ENCODE measurements at places on chromosomes 2 and 18. TPM values are rescaled to one million over a fixed set of nuclear protein-coding genes. Genes with fewer than 3 reads are reported as not detected.

The SIX3 gene
- total RNA-seq = 0.90 TPM

The ABHD1 gene
- total RNA-seq = 0.78 TPM

The IL1RL1 gene
- 6.1 TPM for total RNA-seq

The DOK6 gene
- total RNA-seq = 6.8 TPM

The COL3A1 gene
- total RNA-seq = 81.3 TPM

The GKN1 gene
- not detected for total RNA-seq

The TGFA gene
- 8.2 TPM for total RNA-seq

The CXCR4 gene
- 30.8 TPM for total RNA-seq

DNA sequence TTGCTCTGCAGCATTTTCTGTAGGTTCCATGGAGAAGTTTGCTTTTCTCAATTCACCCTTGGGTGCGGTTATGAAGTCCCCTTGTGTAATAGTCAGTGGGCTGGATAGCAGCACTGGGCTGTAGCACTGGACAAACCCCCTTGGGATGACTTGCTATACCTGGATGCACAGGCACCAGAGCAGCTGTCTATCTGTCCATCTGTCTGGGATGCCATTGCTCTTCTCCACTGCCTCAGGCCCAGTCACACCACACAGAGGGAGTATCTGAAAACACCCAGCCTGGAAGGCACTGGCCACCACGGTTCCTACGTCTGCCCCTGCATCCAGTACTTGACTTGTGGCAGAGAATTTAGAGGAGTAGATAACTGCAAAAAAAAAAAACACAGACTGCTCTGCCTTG is 254.5 kb downstream of the TFCP2L1 start:
- no peak overlapping the region for H3K27ac ChIP-seq
- no peak overlapping the region for H3K4me3 ChIP-seq
- no peaks in the 10 kb centered on the region for H3K27me3 ChIP-seq
- no peaks in the 10 kb centered on the region for H3K4me1 ChIP-seq

- H3K27ac ChIP-seq = no peak overlapping the region
- no peaks in the 10 kb centered on the region for H3K36me3 ChIP-seq
- H3K4me3 ChIP-seq = no peak overlapping the region
- no peaks in the 10 kb centered on the region for H3K27me3 ChIP-seq
- H3K4me1 ChIP-seq = no peaks in the 10 kb centered on the region
Observed at GRCh38 chr18:33558529-33558928, 19.5 kb upstream of the ASXL3 start.

DNA sequence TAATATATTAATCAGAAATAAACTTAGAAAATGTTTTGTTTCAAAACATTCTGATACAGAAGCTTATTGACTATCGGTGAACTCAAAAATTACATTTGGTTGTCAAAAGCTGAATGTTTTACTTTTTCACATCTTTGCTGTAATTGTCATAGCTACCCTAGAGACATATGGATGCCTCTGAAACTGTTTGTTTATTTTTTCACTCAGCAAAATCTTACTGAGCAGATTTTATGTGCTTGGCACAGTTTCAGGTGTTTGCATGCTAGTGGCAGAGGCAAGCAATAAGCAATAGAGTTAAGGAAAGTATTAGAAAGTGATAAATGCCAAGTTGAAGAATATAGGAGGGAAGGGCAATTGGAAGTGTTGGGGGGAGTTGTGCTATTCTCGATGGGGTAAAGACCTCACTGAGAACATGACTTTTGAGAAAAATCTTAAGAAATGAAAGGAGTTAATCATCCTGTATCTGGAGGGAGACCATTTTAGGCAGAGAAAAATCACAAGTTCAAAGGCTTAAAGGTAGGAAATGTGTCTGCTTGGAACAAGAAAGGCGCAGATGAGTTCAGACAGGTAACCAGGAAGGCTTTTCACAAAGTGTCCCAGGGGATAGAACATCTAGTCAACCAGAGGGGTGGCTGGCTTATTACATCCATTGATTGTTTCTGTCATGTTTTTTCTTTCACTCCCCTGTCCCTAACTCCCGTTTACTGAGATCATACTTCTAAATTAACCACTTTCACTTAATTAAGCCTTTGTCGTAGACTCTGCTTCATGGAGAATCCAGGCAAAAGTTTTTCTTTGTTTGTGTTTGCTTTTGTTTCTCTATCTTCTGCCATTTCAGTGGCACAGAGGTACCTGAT is 27.2 kb upstream of the COBLL1 start:
- no peak overlapping the region for H3K27ac ChIP-seq
- H3K27me3 ChIP-seq = no peaks in the 10 kb centered on the region
- no peaks in the 10 kb centered on the region for H3K36me3 ChIP-seq

DNA sequence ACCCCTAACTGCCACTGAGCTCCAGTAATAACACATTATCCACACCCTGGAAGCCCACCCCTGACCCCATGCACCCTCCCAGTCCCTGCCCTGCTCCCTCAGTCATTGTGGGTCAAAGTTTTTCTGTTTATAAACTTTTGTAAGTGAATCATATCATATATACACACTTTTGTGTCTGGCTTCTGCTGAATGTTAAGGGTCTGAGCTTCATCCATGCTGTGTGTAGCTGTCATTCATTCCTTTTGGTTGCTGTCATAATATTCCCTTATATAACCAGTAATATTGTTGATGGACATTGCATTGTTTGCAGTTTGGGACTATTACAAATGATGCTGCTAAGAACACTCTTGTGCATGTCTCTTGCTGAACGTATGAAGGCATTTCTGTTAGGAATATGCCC is 14.5 kb downstream of the CNNM4 start:
- H3K4me3 ChIP-seq = no peak overlapping the region
- H3K27me3 ChIP-seq = no peaks in the 10 kb centered on the region
- no peak for DNase-seq
- H3K36me3 ChIP-seq = peaks cover 24% of the 10 kb centered on the region
- H3K4me1 ChIP-seq = peaks cover 30% of the 10 kb centered on the region

DNA sequence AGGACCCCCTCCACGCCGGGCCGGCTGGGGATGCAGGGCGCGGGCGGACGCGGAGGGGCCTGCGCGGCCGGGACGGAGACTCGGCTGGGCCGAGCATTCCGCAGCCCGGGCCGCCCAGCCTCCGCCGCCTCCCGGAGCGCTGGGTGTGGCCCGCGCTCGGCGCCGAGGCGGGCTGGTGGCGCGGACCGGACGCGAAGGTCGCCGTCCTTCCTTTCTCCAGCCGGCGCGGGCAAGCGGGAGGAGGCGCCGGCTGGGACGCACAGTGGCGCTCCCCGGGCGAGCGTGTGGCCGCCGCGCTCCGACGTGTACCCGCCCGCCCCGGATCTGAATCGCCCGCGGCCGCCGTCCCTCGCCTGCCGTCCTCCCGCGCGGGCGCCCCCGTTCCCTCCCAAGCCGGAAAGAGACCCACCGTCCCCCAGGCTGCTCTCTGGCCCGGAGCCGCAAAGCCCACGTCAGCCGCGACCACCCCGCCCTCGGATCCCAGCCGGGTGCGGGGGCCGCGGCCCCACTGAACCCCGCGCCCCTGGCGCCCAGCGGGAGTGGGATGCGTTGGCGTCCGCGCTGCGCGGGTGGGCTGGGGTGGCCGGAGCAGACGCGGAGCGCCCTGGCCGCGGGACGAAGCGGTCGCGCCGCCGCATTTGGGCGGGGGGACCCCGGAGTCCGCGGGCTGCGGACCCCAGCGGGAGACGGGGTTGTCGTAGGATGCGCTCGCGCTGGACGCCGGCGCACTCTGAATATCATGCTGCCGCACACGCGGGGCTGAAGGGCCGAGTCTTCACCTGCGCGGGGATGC is 634 bp downstream of the SPATS2L start:
- DNase-seq = peak; percentile 26
- H3K4me3 ChIP-seq = peak overlapping the region; percentile 67
- peaks cover 7% of the 10 kb centered on the region for H3K4me1 ChIP-seq

DNA sequence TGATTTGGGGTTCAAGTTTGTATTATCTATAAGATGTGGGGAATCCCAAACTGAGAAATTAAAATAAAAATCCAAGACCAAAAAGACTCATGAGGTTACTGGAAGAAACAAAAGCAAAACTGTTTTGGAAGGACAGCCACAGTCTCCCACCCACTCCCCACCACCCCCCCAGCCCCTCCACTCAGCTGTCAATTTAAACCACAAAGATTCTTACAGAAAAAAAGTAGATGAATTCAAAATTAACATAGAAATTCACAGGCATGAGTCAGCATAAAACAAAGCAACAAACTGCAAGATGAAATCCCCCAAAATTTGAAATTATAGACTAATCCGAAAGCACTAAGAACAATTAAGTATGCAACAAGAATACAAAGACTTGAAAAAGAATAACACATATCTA is 12.1 kb downstream of the MAP4K3 start:
- no peak overlapping the region for H3K4me3 ChIP-seq
- H3K36me3 ChIP-seq = no peaks in the 10 kb centered on the region
- H3K4me1 ChIP-seq = peaks cover 9% of the 10 kb centered on the region
- no peak for DNase-seq

DNA sequence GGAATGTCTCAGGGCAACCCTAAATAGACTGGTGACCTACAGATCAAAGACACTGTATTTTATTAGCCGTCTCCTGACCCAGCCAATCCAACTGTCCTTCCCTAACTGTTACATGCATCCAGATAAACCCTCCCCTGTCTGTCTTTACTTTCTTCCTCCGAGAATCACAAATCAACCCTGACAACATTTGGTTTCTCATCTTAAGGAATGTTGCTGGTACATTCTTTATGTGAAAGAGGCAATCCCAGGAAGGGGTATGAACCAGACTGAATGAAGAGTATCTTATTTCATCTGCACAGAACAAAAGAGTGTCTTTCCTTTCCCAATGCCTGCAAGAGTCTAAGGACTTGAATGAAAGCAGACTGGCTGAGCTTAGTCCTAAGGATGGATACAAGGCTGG is 113.9 kb upstream of the LTBP1 start:
- no peak for DNase-seq
- H3K36me3 ChIP-seq = no peaks in the 10 kb centered on the region
- H3K4me3 ChIP-seq = no peak overlapping the region
- H3K4me1 ChIP-seq = no peaks in the 10 kb centered on the region
- H3K27ac ChIP-seq = no peak overlapping the region

- peak; percentile 51 for DNase-seq
- H3K27ac ChIP-seq = no peak overlapping the region
- H3K27me3 ChIP-seq = no peaks in the 10 kb centered on the region
- no peak overlapping the region for H3K4me3 ChIP-seq
- H3K36me3 ChIP-seq = no peaks in the 10 kb centered on the region
Observed at GRCh38 chr2:72137498-72138010, 10.1 kb downstream of the CYP26B1 start.

GRCh38 chr18:78433562-78433961 is 546.1 kb upstream of the SALL3 start:
- H3K27me3 ChIP-seq = no peaks in the 10 kb centered on the region
- H3K4me1 ChIP-seq = no peaks in the 10 kb centered on the region
- H3K4me3 ChIP-seq = no peak overlapping the region

- no peak overlapping the region for H3K27ac ChIP-seq
- H3K4me3 ChIP-seq = no peak overlapping the region
- peaks cover 17% of the 10 kb centered on the region for H3K4me1 ChIP-seq
Observed at GRCh38 chr2:96512341-96512740, 7.2 kb upstream of the NEURL3 start.

DNA sequence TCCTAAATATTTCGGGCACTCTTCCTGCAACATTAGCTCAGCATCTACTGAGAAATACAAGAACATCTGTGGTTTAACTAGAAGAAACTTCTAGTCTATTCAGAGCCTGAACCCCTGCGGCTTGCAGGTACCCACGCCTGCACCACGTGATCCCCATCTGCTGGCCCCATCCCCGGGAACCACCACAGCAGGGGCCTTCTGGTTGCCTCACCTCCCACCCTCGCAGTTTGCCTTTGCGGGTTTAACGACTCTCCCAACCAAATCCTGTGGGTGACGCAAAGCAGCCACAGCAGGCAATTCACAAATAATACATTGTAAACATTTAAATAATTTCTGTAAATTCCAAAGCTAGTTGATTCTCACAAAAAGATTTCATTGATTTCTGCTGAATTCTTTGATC is 90.2 kb upstream of the TMEM18 start:
- no peaks in the 10 kb centered on the region for H3K4me1 ChIP-seq
- no peak for DNase-seq
- H3K27me3 ChIP-seq = no peaks in the 10 kb centered on the region
- no peak overlapping the region for H3K27ac ChIP-seq
- no peak overlapping the region for H3K4me3 ChIP-seq

DNA sequence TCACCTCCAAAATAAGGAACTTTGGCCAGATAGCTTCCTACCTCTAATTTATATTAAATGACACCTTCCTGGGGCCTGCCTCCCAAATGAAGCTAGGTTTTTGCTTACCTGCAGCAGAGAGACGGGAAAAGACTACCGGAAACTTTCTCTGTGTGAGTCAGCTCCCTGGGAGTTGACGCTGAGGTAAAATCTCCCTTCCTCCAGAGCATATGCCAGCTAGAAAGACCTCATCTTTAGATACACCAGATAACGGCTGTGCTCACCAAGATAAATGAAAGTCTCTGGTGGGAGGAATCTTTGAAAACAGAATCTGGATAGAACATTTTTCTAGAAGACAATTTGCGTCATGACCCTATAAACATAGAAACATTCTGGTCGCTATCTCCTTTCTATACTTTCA is 99.7 kb upstream of the RFX8 start:
- H3K27me3 ChIP-seq = no peaks in the 10 kb centered on the region
- H3K4me3 ChIP-seq = no peak overlapping the region
- H3K4me1 ChIP-seq = no peaks in the 10 kb centered on the region
- H3K27ac ChIP-seq = no peak overlapping the region
- H3K36me3 ChIP-seq = no peaks in the 10 kb centered on the region
- no peak for DNase-seq

DNA sequence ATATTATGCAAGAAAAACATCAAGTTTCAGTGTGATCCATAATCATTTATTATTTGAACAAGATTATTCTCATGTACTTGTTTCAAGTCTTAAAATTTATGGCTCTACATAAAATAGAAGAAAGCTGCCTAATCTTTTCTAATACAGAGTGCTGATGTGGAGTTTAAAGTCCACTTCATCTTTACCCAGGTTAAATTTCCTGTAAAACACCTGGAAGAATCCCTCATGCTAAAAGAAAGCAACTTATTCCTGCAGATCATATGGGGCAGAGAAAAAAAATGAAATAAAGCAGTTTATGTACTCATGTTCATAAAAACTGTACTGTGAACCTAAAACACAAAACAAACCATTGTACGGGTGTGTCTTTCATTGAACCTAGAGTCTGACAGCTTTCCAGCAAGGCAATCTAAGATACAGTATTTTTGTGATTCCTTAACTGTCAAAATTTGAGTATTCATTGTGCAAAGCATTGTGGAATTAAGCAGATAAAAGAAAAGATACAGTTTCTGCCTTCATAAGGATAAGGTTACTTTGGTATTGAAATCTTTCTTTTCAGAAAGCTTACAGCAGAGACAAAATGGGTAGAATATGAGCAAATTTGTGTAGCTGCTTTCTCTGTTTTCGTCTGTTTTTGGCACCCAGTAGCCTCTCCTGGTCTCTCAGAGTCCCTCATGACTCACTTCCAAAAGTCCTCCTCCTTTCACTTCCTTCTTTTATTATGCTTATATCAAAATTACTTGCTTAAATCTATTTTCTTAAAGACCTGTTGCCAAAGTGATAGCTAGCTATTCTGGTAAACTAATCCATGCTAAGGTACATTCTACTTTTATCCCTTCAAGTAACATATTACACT is 26.9 kb upstream of the GLS start:
- H3K27me3 ChIP-seq = no peaks in the 10 kb centered on the region
- H3K27ac ChIP-seq = no peak overlapping the region
- no peaks in the 10 kb centered on the region for H3K4me1 ChIP-seq
- DNase-seq = no peak
- H3K36me3 ChIP-seq = no peaks in the 10 kb centered on the region

GRCh38 chr18:78641689-78642231 is 337.9 kb upstream of the SALL3 start:
- no peaks in the 10 kb centered on the region for H3K27me3 ChIP-seq
- H3K4me1 ChIP-seq = no peaks in the 10 kb centered on the region
- no peak overlapping the region for H3K27ac ChIP-seq
- no peaks in the 10 kb centered on the region for H3K36me3 ChIP-seq
- no peak for DNase-seq
- H3K4me3 ChIP-seq = no peak overlapping the region
